Hair follicle dermal papilla cell (primary cell): ENCODE measurements at places on chromosomes 2 and 18. TPM values are rescaled to one million over a fixed set of nuclear protein-coding genes. Genes with fewer than 3 reads are reported as not detected.

The NEUROD1 gene
- not detected in 2 replicates for total RNA-seq

The SLC4A3 gene
- 5.5 and 6.0 TPM in 2 replicates for total RNA-seq

The GPR45 gene
- not detected in 2 replicates for total RNA-seq

The ZNF396 gene
- 1.1 and 1.2 TPM in 2 replicates for total RNA-seq

The HNMT gene
- total RNA-seq = 31.0 and 37.5 TPM in 2 replicates

The NPHP1 gene
- 4.4 and 6.0 TPM in 2 replicates for total RNA-seq

The EFHD1 gene
- total RNA-seq = 1.1 and 1.9 TPM in 2 replicates

The ACVR1 gene
- 55.6 and 59.9 TPM in 2 replicates for total RNA-seq

The ABCG5 gene
- total RNA-seq = not detected in 2 replicates

The MC4R gene
- total RNA-seq = 0.36 TPM in 1 of 2 replicates, not detected in the other

The DSC1 gene
- total RNA-seq = under 0.01 TPM in 1 of 2 replicates, not detected in the other

The CRYGC gene
- not detected in 2 replicates for total RNA-seq
